Tibial nerve (tissue), 4 donors: ENCODE measurements at places on chromosomes 12 and 14.

GRCh38 chr12:64724201-64724745, 34.9 kb downstream of the GNS start:
- no peak for DNase-seq
- H3K4me3 ChIP-seq, result no peak overlapping the region
- H3K36me3 ChIP-seq, result peaks cover 31% of the 10 kb centered on the region
- H3K4me1 ChIP-seq, result no peaks in the 10 kb centered on the region

- no peak for DNase-seq
- H3K27me3 ChIP-seq, result no peaks in the 10 kb centered on the region
- no peaks in the 10 kb centered on the region for H3K4me1 ChIP-seq
Observed at GRCh38 chr14:61120576-61120975, 139.5 kb downstream of the SLC38A6 start.

DNA sequence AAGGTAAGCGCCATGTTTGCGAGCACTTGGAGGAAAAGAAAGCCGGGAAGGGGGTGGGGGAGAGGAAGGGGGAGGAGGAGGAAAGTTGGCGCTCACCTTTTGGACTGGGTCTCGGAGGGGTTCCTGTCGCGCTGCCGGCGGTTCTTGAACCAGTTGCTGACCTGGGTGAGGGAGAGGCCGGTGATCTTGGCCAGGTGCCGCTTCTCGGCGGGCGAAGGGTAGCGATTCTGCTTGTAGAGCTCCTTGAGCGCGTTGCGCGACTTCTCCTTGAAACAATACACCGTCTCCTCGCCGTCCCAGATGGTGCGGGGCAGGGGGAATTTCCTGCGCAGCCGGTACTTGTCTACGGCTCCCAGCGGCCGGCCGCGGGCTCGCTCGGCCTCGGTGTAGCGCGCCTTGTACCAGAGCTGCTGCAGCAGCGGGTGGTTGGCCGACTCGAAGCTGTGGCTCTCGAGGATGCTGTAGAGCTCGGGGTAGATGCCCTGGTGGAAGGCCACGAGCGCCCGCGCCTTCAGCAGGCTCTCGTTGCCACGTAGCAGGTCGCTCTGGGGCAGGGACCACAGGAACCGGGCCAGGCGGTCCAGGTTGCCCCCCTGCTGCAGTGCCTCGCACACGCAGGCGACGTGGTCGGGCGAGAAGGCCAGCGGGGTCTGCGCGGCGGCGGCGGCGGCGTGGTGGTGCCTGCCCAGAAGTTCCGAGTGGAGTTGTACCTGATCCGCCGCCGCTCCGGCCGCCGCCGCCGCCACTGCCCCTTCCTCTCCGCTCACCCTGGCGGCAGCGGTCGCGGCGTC, 840 bp downstream of the SIX4 start:
- no peak for DNase-seq
- H3K36me3 ChIP-seq, result no peaks in the 10 kb centered on the region
- H3K27me3 ChIP-seq, result peaks cover 91% of the 10 kb centered on the region
- peak overlapping the region; percentile 88 for H3K4me3 ChIP-seq

DNA sequence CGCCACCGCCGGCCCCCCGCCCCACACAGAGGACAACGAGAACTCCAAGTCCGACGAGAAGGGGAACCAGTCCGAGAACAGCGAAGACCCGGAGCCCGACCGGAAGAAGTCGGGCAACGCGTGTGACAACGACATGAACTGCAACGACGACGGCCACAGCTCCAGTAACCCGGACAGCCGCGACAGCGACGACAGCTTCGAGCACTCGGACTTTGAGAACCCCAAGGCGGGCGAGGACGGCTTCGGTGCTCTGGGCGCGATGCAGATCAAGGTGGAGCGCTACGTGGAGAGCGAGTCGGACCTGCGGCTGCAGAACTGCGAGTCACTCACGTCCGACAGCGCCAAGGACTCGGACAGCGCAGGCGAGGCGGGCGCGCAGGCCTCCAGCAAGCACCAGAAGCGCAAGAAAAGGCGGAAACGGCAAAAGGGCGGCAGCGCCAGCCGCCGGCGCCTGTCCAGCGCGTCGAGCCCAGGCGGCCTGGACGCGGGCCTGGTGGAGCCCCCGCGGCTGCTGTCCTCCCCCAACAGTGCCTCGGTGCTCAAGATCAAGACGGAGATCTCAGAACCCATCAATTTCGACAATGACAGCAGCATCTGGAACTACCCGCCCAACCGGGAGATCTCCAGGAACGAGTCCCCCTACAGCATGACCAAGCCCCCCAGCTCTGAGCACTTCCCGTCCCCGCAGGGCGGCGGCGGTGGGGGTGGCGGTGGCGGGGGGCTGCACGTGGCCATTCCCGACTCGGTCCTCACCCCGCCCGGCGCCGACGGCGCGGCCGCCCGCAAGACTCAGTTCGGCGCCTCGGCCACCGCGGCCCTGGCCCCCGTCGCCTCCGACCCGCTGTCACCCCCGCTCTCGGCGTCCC, 150.9 kb downstream of the EGLN3 start:
- H3K36me3 ChIP-seq, result peaks cover 3% of the 10 kb centered on the region
- no peak overlapping the region for H3K4me3 ChIP-seq
- no peak overlapping the region for H3K27ac ChIP-seq
- H3K27me3 ChIP-seq, result no peaks in the 10 kb centered on the region
- peaks cover 2% of the 10 kb centered on the region for H3K4me1 ChIP-seq

- H3K36me3 ChIP-seq, result no peaks in the 10 kb centered on the region
- H3K4me1 ChIP-seq, result peaks cover 6% of the 10 kb centered on the region
- no peak overlapping the region for H3K27ac ChIP-seq
- DNase-seq, result no peak
Observed at GRCh38 chr12:45774508-45775162, 45.1 kb downstream of the ARID2 start.

DNA sequence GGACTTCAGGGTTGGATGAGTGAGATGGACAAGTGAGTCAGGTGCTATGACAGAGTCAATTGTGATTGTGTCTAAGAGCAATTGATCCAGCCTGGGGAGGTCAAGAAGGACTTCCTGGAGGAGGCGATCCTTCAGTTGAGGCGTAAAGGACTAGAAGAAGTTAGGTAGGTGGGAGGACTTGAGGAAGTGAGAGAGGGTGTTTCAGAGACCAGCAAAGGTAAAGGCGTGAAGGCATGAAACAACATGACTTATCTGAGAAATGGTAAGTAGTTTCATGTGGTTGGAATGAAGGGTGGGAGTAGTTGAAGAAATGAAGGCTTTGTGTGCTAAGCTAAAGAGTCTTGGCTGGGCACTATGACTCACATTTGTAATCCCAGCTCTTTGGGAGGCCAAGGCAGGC, 48.9 kb upstream of the PPP1CC start:
- H3K4me3 ChIP-seq, result no peak overlapping the region
- no peak for DNase-seq
- no peak overlapping the region for H3K27ac ChIP-seq
- no peaks in the 10 kb centered on the region for H3K27me3 ChIP-seq

- DNase-seq, result peak; percentile 36
- no peaks in the 10 kb centered on the region for H3K36me3 ChIP-seq
- H3K4me1 ChIP-seq, result peaks cover 13% of the 10 kb centered on the region
Observed at GRCh38 chr12:16347391-16348298, at the start of gene MGST1. Gene MGST1 (plus strand): TSS chr12:16347645. CDS start chr12:16354253, 6,608 bp downstream.

- H3K4me3 ChIP-seq, result no peak overlapping the region
- H3K27me3 ChIP-seq, result no peaks in the 10 kb centered on the region
- no peak overlapping the region for H3K27ac ChIP-seq
- no peaks in the 10 kb centered on the region for H3K36me3 ChIP-seq
- H3K4me1 ChIP-seq, result peaks cover 20% of the 10 kb centered on the region
Observed at GRCh38 chr14:89085737-89086382, 261.4 kb downstream of the TTC8 start.

- no peak overlapping the region for H3K27ac ChIP-seq
- no peak for DNase-seq
- H3K36me3 ChIP-seq, result no peaks in the 10 kb centered on the region
- H3K4me1 ChIP-seq, result no peaks in the 10 kb centered on the region
- H3K4me3 ChIP-seq, result no peak overlapping the region
Observed at GRCh38 chr12:97609957-97610356, 147.4 kb downstream of the RMST start.
